Spinal cord (tissue), 10 donors: ENCODE measurements at places on chromosomes 7 and 10. TPM values are rescaled to one million over a fixed set of nuclear protein-coding genes. Genes with fewer than 3 reads are reported as not detected.

DNAJB6 gene
- 225 TPM for polyA plus RNA-seq

DNA sequence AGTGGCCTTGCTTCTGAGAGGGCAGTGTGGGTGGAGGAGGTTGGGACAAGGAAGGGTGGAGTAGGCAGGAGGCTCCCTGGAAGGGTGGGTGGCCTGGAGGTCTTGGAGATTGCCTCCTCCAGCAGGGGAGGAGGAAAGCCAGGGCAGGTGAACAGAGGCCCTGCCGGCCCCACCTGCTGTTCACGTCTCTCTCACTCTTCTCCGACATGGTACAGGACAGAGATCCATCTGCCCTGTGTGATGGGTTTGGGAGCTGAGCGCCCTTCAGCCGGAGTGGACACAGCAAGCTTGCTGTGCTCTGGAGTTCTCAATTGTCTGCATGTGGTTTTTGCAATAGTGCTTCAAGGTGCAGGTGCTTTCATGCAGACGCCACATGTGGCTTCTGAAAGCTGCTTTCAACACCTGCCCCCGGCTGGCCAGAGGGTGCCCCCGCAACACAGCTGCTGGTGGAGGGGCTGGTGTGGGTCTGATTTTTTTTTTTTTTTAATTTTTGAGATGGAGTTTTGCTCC, 82.8 kb upstream of the GNA12 start:
- no peaks in the 10 kb centered on the region for H3K36me3 ChIP-seq
- H3K27ac ChIP-seq, result no peak overlapping the region
- no peak overlapping the region for H3K4me3 ChIP-seq
- H3K27me3 ChIP-seq, result peaks cover 2% of the 10 kb centered on the region
- H3K4me1 ChIP-seq, result peaks cover 35% of the 10 kb centered on the region
- no peak for DNase-seq

GRCh38 chr7:44768628-44769371, 20.2 kb downstream of the ZMIZ2 start:
- no peaks in the 10 kb centered on the region for H3K27me3 ChIP-seq
- no peak overlapping the region for H3K4me3 ChIP-seq
- no peak for DNase-seq
- H3K36me3 ChIP-seq, result peaks cover 57% of the 10 kb centered on the region

DNA sequence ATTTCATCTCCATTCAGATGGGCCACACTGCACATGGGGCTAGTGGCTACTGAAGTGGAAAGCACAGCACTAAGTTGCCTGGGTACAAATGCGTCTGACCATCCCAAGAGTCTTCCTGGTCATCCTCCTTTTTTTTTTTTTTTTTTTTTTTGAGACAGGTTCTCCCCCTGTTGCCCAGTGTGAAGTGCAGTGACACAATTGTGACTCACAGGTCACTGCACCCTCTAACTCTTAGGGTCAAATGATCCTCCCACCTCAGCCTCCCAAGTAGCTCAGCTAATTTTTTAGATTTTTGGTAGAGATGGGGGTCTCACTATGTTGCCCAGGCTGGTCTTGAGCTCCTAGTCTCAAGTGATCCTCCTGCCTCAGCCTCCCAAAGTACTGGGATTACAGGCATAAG, 3.4 kb upstream of the TRRAP start:
- no peak for DNase-seq
- no peak overlapping the region for H3K27ac ChIP-seq
- no peaks in the 10 kb centered on the region for H3K36me3 ChIP-seq
- peaks cover 29% of the 10 kb centered on the region for H3K4me1 ChIP-seq

CAV2 gene
- polyA plus RNA-seq, result 14.3 TPM

SKIDA1 gene
- polyA plus RNA-seq, result 4.9 TPM

GBX1 gene
- 7.3 TPM for polyA plus RNA-seq

MYO1G gene
- 0.56 TPM for polyA plus RNA-seq

DNA sequence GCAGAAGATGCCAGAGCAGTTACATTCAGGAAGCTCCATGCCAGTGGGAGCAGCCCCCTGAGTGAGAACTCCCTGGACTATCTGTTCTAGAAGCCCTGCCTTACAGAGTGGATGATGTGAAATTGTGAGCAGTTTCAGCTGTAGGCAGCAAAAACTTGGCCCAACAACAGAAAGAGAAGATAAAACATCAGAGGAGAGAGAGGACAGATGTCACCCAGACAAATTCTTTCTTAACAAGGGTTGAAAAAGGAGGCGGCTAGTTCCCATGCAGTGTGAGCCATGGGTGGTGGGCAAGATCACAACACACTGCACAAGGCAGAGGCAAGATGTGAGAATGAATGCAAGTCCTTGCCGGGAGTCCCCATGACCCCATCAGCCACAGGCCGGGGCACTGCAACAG, 46.6 kb upstream of the FXYD4 start:
- DNase-seq, result no peak
- no peaks in the 10 kb centered on the region for H3K36me3 ChIP-seq
- H3K4me1 ChIP-seq, result peaks cover 13% of the 10 kb centered on the region
- no peak overlapping the region for H3K4me3 ChIP-seq
- H3K27me3 ChIP-seq, result no peaks in the 10 kb centered on the region
- H3K27ac ChIP-seq, result no peak overlapping the region

SUGCT gene
- 2.4 TPM for polyA plus RNA-seq

DNA sequence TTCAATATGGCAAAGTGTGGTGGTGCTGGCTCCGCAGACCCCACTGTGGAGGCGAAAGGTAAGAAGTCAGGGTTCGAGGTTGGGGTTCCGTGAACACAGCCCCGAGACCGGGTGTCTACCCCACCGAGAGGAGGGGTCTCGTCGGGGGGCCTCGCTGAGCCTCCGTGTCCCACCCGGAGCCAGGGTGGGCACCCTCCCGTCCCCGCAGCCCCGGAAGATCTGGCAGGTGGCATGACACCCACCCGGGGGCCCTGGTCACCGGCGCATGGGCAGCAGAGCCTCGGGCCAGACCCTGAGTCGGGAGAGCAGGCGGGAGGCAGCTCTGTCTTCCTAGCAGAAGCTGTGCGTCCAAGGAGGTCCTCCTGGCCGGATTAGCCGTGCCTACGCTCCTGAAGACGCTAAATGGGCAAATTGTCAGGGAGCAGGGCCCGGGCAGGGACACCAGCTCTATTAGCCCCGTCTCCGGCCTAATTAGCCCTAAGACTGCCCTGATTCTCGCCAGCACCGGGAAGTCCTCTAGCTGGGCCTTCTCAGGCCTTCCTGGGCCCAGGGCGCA, 56.4 kb downstream of the UNCX start:
- H3K4me3 ChIP-seq, result no peak overlapping the region
- H3K4me1 ChIP-seq, result peaks cover 61% of the 10 kb centered on the region
- peaks cover 9% of the 10 kb centered on the region for H3K36me3 ChIP-seq
- no peak for DNase-seq
- H3K27ac ChIP-seq, result no peak overlapping the region

DNA sequence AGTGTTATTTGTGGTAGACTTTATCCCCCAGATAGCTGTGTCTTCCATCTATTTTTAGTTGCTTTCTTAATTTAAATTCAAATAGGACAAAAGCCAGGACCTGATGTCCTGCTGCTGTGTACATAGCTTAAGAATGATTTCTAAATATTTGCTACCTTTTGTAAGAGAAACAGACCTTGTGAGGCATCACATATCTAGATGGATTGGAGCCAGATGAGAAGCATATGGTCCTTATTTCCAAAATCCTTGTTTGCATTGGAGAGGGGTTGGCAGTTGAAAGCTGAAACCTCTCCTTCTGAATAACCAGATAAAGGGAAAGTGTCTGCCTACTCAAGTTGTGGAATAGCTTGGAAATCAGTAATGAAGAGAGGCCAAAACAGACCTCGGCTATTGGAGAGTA, 50.7 kb upstream of the AMPH start:
- no peaks in the 10 kb centered on the region for H3K4me1 ChIP-seq
- no peak overlapping the region for H3K27ac ChIP-seq
- no peaks in the 10 kb centered on the region for H3K27me3 ChIP-seq
- H3K36me3 ChIP-seq, result no peaks in the 10 kb centered on the region
- no peak for DNase-seq
- H3K4me3 ChIP-seq, result no peak overlapping the region

DNA sequence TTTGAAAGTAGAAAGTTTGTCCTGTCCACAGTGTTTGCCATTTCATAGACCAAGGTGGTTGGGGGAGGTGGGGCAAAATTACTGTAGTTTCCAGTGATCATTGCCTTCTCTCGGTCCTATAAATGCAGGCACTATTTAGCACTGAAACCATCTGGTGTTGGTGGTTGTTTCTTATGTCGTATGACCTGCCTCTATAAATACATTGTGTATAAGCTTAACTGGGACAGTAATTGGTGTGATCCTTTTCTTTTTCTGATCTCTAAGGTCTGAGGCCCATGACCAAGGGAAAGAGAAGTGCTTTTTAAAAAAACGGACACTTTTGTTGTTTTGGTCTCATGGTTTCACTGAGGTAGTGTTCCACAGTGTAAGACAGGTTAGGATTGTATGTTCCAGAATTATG, 63.1 kb downstream of the AUTS2 start:
- no peak overlapping the region for H3K4me3 ChIP-seq
- no peaks in the 10 kb centered on the region for H3K36me3 ChIP-seq
- H3K27ac ChIP-seq, result no peak overlapping the region
- H3K27me3 ChIP-seq, result no peaks in the 10 kb centered on the region

DNA sequence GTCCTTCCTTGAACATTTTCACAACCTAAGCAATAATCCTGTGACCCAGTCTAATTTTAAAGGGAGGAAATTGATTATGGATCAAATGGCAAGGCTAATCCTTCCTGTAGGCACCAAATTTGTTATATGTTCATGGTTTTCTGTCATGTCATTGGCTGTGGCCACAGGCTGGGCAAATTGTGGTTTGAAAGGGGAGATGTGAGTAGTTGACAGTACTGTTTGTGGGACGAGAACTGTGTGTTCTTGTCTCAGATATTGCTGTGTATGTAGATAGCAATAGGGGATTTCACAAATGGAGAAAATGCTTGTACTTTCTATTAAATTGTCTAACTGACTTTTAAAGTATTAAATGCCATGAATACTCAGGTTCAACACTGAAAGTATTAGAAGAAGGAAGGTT, 8.1 kb upstream of the PRKG1 start:
- no peaks in the 10 kb centered on the region for H3K27me3 ChIP-seq
- H3K4me3 ChIP-seq, result no peak overlapping the region
- H3K36me3 ChIP-seq, result no peaks in the 10 kb centered on the region
- no peak overlapping the region for H3K27ac ChIP-seq
- no peak for DNase-seq

DNA sequence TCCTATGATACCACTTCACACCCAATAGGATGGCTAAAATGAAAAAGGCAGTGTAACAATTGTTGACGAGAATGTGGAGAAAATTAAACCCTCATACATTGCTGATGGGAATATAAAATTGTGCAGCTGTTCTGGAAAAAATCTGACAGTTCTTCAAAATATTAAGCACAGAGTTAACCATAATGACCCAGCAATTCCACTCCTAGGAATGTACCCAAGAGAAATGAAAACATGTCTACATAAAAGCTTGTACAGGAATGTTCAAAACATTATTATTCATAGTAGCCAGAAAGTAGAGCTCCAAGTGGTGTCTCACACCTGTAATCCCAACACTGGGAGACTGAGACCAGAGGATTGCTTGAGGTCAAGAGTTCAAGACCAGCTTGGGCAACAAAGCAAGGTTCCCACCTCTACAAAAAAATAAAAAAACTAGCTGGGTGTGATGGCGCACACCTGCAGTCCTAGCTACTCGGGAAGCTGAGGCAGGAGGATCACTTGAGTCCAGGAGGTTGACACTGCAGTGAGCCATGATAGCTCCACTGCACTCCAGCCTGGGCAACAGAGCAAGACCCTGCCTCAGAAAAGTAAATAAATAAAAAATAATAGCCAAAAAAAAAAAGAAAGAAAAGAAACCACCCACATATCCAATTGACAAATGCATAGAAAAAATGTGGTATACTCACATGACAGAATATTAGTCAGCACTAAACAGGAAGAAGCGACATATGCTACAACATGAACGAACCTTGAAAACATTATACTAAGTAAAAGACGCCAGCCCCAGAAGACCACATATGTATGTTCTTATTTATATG, 5.0 kb downstream of the RHEB start:
- no peak for DNase-seq
- no peaks in the 10 kb centered on the region for H3K36me3 ChIP-seq
- no peak overlapping the region for H3K27ac ChIP-seq
- no peak overlapping the region for H3K4me3 ChIP-seq
- H3K27me3 ChIP-seq, result no peaks in the 10 kb centered on the region

TBX20 gene
- not detected for polyA plus RNA-seq

CTAGE8 gene
- polyA plus RNA-seq, result 0.30 TPM

FAM25C gene
- polyA plus RNA-seq, result not detected

DNA sequence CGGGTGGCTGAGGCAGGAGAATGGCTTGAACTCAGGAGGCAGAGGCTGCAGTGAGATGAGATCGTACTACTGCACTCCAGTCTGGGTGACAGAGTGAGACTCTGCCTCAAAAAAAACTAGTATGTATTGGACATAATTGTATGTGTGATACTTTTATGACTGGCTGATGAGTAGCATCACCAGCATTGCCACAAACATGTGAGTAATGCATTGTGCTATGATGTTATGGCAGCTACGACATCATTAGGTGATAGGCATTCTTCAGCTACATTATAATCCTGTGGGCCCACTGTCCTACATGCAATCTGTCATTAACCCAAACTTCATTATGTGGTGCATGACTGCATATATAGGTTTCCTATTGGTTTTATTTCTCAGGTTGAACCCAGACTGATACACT, 352.4 kb downstream of the GALNT17 start:
- DNase-seq, result no peak
- H3K4me1 ChIP-seq, result peaks cover 16% of the 10 kb centered on the region
- no peak overlapping the region for H3K4me3 ChIP-seq
- H3K36me3 ChIP-seq, result no peaks in the 10 kb centered on the region

- no peak for DNase-seq
- H3K4me1 ChIP-seq, result peaks cover 4% of the 10 kb centered on the region
- H3K27me3 ChIP-seq, result no peaks in the 10 kb centered on the region
- H3K4me3 ChIP-seq, result no peak overlapping the region
These were observed 104.5 kb downstream of the CCSER2 start for GRCh38 chr10:84432891-84433290.

GRCh38 chr7:30986738-30987137, 23.0 kb downstream of the GHRHR start:
- no peaks in the 10 kb centered on the region for H3K27me3 ChIP-seq
- no peak overlapping the region for H3K4me3 ChIP-seq
- H3K27ac ChIP-seq, result no peak overlapping the region
- no peaks in the 10 kb centered on the region for H3K36me3 ChIP-seq
- peaks cover 70% of the 10 kb centered on the region for H3K4me1 ChIP-seq

DNA sequence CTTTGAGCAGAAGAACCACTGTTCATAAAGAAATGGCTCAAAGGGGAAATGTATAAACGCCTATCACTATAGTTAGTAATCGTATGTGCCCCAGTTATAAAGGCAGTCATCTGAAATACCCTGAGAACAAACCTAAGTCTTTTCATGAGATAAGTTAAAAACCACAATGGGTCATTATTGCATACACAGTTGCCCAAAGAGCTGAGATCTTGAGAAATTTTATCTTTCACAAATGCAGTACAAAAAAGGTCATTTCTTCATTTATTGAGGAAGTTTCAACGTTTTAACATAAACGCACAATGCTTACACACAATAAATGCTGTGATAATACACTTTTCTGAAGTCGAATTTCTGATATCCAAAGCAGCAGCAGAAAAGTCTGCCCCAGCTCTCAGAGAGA, 114.4 kb downstream of the MICU1 start:
- H3K36me3 ChIP-seq, result no peaks in the 10 kb centered on the region
- H3K27me3 ChIP-seq, result no peaks in the 10 kb centered on the region
- no peak for DNase-seq

- no peak overlapping the region for H3K27ac ChIP-seq
- no peaks in the 10 kb centered on the region for H3K27me3 ChIP-seq
- DNase-seq, result no peak
- no peaks in the 10 kb centered on the region for H3K36me3 ChIP-seq
- H3K4me3 ChIP-seq, result no peak overlapping the region
These were observed 109.3 kb upstream of the KMT2C start for GRCh38 chr7:152544971-152545619.

CSGALNACT2 gene
- polyA plus RNA-seq, result 20.1 TPM

- peaks cover 47% of the 10 kb centered on the region for H3K36me3 ChIP-seq
- no peak for DNase-seq
- no peak overlapping the region for H3K27ac ChIP-seq
- H3K4me3 ChIP-seq, result no peak overlapping the region
- H3K27me3 ChIP-seq, result no peaks in the 10 kb centered on the region
These were observed 38.7 kb downstream of the ZNF467 start for GRCh38 chr7:149734791-149735075.
